ENCODE measurements at places on chromosomes 3 and 15. TPM values are rescaled to one million over a fixed set of nuclear protein-coding genes. Genes with fewer than 3 reads are reported as not detected.

DNA sequence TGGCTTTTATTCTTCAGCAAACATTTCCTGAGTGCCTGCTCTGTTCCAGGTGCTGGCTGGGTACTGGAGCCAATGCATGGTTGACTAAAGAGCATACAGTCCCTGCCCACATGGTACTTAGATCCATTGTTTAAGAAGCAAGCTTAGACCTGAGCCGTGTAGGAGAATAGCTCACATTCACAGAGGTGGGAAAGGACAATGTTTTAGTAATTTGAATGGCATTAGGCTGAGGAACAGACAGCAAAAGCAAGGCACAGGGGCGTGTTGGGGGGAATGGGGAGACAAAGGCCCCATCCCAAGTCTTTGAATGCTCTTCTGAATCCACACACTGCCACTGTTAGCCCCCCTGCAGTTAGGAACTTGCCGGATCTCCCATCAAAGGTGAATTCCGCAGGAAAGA, 388.2 kb upstream of the RGMA start:
- no peak for DNase-seq

GRCh38 chr3:112035241-112035640, 705 bp downstream of the TMPRSS7 start:
- DNase-seq, result no peak

DNA sequence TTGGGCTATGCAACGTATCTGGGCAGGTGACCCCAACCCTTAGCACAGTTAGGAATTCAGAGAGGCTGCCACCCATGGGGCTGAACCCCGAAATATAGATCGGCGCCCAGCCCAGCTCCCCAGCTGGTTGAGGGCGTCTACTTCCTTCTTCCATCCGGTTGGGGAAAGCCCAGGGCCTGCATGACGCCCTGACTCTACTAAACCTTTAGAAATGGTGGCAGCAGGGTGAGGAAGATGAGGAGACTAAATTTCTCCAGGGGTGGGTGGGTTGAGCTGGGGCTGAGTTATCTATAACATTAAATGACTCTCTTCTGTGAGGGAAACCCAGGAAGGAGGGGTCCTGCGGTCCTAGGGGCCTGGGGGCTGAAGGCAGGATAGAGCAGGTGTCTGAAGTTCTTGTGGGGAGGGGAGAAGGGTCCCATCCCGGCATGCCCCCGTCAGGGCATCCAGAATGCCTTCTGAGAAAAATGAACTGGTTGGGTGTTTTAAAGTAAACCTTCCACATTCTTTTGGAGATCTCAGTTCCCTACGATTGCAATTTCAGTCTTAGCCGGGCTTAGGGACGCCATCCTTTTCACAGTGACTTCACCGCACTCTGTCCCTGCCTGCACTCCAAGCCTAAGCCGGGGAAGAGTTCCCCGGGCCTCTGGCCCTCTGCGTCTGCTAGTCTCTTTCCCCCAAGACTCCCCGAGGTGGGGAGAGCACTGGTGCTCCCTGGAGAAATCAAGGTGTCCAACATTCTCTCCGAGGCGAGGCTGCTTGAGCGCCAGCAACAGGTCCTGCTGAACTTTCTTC, 28.5 kb downstream of the NR2F2 start:
- DNase-seq, result no peak

DNA sequence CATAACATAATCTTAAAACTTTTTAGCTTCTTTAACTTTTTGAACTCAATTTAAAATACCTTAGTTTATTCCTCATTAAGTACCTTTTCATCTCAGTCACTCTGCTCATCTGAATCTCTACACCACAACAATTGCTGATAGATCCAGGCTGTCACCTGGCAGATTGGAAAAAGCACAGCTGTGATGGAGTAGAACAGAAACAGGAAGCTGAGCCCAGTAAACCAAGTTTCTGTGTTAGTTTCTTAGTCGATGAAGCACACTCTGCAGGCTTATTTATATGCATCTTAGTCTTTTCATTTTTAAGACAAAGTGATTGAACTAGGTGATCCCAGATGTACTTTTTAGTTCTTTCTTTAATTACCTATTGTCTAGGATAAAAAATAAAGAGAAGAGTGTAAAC, 1398.0 kb upstream of the ALCAM start:
- DNase-seq, result no peak

EFCC1 gene
- not detected for total RNA-seq

All from renal cortical epithelial cell (primary cell).